Gastroesophageal sphincter (tissue), 4 donors: ENCODE measurements at places on chromosomes 3 and 15. TPM values are rescaled to one million over a fixed set of nuclear protein-coding genes. Genes with fewer than 3 reads are reported as not detected.

MANF gene
- 13.7 TPM for total RNA-seq

ACAN gene
- 0.04 TPM for total RNA-seq

CLDN16 gene
- total RNA-seq: not detected

SPINK8 gene
- total RNA-seq: not detected

CPA3 gene
- 18.6 TPM for total RNA-seq

CAPN7 gene
- total RNA-seq: 64.0 TPM

DNA sequence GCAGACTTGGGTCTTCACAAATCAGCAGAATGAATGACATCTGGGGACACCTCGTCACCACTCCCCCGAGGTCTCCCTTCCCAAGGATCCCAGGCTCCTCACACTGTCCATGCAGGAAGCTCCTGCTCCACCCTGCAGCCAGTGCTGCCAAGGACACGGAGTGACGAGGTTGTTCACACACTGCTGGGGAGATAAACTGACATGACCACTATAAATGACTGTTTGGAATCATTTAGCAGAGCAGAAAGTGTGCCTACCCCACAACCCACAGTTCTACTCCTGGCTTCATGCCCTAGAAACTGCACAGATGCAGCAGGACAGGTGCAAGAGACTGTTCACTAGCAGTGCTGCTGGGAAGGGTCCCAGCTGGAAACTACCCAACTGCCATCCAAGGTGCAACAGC lies 19.7 kb upstream of the PRSS50 start:
- ATAC-seq: no peak

DNA sequence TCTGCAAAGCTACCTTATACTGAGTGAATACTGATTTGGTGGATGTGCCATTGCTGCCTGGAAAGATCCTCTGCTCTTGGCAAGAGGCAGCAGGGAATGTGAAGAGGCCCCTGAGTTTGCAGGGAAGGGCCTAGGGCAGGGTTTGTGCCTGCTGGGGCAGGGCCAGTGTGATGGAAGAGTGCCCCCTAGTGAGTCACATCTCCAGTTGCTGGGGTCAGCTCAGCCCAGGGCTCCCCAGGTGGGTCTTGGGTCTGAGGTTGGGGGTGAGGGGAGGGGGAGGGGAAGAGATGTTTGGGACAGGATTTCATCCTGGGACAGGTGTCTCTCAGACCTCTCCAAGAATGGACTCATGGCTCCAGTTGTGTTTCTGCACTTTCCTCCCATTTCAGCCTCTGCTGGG lies 4.1 kb upstream of the AMOTL2 start:
- no peak for ATAC-seq

DNA sequence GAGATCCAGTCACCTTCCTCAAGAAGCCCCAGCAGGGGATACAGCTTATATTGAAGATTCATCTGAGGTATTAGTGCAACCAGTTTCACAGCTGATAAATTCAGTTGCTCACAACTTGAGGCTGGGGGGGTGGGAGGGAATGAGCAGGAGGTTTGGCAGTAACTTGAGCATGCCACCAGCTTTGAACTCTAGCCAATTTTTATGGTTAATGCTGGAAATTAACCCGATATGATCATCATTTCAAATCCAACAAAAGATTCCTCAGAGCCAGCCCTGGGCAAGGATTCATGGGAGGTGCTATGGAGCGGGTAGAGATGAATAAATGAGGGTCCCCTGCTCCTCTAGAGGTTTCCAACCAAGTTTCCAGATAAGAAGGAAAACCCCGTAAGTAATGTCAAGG lies 73.1 kb upstream of the HES1 start:
- no peak for ATAC-seq

- no peak for ATAC-seq
These were observed at the start of gene STRA6 for GRCh38 chr15:74202452-74203401. STRA6 (minus strand) TSS chr15:74202787; CDS start chr15:74202267, 520 bp downstream.

DNA sequence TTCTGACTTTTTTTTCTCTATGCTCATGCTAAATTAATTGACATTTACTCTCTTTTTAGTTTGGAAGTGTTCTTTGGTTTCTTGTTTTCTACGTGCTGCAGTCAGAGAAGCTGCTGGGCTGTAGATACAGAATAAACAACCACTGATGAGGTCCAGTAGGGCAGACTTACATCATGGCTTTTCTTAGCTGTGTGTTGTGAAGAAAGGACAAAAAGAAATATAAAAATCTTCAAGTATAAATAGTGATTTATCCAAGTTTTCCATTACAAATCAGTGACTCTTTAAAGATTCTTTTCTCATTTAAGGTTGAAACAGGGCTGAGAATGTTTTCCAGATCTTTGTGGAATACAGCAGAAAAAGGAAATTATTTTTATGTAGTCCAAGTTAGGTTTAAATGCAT lies 122.2 kb downstream of the CMSS1 start:
- ATAC-seq: no peak

DNA sequence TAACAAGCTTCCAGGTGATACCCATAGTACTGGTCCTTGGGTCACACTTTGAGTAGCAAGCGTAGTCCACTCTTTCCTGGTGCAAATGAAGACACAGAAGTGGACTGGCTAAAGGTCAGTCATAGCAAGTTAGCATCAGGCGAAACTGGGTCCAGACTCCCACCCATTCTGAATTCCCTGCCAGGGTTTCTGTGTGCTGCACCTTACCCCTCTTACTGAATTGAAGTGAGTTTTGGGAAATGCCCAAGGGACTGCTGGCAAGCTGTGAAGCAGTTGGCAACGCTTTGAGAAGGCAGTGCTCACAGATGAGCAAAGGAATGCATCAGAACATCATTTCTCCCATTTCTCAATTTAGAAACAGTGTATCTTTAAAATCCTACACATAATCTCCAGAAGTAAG lies 1.8 kb upstream of the LSG1 start:
- no peak for ATAC-seq

DNA sequence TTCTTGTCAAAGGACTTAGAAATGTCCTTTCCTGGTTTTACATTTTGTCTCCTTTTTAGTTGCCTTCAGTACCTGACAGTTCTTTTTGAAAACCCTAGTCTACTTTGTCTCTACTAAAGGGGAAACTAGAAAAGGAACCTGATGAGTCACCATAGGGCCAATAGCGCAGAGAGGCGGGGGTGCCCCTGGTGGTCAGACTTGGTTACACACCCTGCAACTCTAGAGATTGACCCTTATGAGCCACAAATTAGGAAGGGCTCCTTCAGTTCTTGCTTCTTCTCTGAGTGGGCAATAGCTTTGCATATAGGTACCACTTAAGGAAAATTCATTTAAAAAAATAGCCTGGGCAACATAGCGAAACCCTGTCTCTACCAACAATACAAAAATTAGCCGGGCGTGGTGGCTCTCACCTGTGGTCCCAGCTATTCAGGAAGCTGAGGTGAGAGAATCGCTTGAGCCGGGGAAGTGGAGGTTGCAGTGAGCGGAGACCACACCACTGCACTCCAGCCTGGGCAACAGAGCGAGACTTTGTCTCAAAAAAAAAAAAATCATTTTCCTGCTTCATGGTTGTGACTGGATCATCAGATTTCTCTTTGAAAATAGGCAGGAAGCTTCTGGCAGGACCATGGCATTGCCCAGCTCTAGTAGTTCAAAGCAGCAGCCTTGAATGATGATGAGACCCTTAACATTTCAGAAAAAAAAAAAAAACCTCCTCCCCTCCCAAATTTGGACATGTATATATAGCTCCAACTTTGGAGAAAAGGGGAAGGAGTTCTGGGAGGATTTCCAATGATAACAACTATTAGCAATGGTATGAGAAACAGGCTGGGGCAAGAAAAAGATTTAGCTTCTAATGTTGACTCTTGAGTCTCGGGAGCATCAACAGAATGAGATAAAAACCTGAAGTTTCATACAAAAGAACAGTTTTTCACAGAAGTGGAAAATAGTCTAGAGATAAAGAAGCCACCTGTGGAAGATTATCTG lies 45.2 kb upstream of the RASA2 start:
- ATAC-seq: peak; percentile 49

GRCh38 chr3:69738315-69738714 lies 949 bp upstream of the MITF start:
- ATAC-seq: no peak

DNA sequence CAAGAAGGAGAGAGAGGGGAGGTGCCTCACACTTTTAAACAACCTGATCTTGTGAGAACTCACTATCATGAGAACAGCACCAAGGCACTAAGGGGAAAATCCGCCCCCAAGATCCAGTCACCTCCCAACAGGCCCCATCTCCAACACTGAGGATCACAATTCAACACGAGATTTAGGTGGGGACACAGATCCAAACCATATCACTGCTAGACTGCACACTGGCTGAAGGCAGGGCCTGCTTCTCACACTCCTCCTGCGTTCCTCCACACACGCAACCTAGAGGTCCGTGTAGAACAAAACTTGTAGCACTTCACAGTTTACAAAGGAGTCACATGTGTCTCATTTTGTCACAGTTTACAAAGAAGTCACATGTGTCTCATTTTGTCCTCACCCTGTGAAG lies 97.8 kb downstream of the DAPK2 start:
- ATAC-seq: no peak
